ENCODE measurements at places on chromosomes 13 and 19. TPM values are rescaled to one million over a fixed set of nuclear protein-coding genes. Genes with fewer than 3 reads are reported as not detected.

- no peak overlapping the region for H3K4me3 ChIP-seq
- peaks cover 4% of the 10 kb centered on the region for H3K27me3 ChIP-seq
- H3K4me1 ChIP-seq, result peaks cover 48% of the 10 kb centered on the region
- no peak for DNase-seq
- no peaks in the 10 kb centered on the region for H3K36me3 ChIP-seq
These were observed 1.1 kb upstream of the LTBP4 start for GRCh38 chr19:40599902-40600569.

DNA sequence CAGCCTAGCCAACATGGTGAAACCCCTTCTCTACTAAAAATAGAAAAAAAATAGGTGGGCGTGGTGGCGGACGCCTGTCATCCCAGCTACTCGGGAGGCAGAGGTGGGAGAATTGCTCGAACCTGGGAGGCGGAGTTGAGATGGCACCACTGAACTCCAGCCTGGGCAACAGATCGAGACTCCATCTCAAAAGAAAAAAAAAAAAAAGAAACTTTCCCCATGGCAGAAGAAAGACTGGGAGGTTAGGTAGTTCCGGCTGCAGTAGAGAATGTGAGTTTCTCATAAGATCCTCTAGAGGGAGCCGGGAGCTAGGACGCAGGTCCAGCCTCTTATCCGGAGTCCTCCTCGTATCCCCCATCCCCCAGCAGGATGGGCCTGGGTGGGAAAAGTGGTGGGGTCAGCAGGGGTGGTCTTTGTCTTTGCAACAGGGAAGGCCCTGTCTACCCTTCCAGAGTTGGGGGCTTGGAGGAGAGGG lies 13.2 kb upstream of the CREB3L3 start:
- H3K4me1 ChIP-seq, result no peaks in the 10 kb centered on the region
- H3K27me3 ChIP-seq, result no peaks in the 10 kb centered on the region
- DNase-seq, result peak; percentile 51
- no peak overlapping the region for H3K4me3 ChIP-seq

GRCh38 chr13:73945871-73946270 lies 188.3 kb downstream of the KLF12 start:
- no peaks in the 10 kb centered on the region for H3K27me3 ChIP-seq
- peak; percentile 37 for DNase-seq
- H3K36me3 ChIP-seq, result no peaks in the 10 kb centered on the region
- H3K4me3 ChIP-seq, result no peak overlapping the region
- no peaks in the 10 kb centered on the region for H3K4me1 ChIP-seq

DNA sequence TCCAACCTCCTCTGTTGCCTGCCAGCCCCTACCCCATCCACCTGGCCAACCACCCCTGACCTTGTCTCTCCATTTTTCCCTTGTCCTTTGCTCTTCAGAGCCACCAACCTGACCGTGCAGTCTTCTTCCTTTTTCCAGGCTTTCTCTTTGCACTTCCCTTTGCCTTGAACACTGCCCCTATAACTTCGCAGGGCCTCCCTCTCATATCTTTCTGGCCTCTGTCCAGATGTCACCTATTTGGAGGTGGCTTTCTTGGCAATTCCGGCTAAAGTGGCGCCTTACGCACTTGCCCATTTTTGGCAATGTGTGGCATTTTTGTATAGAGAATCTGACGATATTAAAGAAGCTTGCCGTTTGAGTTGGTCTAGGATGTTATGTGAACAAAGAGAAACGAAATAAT lies 844 bp downstream of the ZNF543 start:
- peaks cover 6% of the 10 kb centered on the region for H3K4me1 ChIP-seq
- peaks cover 15% of the 10 kb centered on the region for H3K36me3 ChIP-seq
- no peak overlapping the region for H3K27ac ChIP-seq
- H3K4me3 ChIP-seq, result peak overlapping the region; percentile 52

DNA sequence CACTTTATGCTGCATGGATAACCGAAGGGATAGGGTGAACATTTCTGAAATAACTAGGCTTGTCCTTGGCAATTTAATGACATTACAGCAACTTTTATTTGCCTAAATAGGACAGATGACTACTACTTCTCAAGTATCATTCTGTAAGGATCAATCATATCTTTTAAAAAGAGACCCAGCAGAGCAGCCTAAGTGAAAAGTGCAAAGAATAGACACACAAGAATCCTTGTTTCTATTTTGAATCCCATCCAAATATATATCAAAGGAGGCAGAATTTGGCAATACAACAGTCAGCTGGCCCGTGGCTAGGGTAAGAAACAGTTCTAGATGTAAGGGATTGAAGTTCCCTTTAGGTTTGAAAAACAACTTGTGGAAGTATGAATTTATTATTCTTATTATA lies 6.9 kb downstream of the THSD1 start:
- H3K27ac ChIP-seq, result no peak overlapping the region
- H3K27me3 ChIP-seq, result no peaks in the 10 kb centered on the region
- peaks cover 8% of the 10 kb centered on the region for H3K36me3 ChIP-seq
- H3K4me1 ChIP-seq, result peaks cover 7% of the 10 kb centered on the region
- no peak for DNase-seq
- no peak overlapping the region for H3K4me3 ChIP-seq

DNA sequence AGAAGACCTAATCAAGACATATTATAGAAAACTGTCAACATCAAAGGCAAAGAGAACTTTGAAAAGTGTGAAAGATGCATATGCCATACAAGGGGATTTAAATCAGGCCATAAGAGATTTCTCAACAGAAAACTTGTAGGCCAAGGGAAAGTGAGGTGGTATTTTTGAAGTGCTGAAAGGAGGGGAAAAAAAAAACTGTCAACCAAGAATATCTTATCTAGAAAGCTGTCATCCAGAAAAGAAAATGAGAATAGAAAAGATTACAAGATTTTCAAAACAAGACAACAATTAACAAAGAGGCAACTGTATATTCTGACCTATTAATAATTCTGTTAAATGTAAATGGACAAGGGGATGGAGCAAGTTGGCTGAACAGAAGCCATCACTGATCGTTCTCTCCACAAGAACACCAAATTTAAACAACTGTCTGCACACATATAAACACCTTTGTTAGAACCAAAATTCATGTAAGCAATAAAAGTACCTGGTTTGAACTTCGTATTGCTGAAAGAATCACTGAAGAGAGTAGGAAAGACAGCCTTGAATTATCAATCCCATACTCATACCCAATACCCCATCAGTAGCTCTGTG lies 880.1 kb upstream of the PCDH9 start:
- no peak for DNase-seq
- no peaks in the 10 kb centered on the region for H3K36me3 ChIP-seq
- H3K27me3 ChIP-seq, result no peaks in the 10 kb centered on the region
- no peak overlapping the region for H3K4me3 ChIP-seq
- H3K4me1 ChIP-seq, result no peaks in the 10 kb centered on the region
- H3K27ac ChIP-seq, result no peak overlapping the region

- no peaks in the 10 kb centered on the region for H3K4me1 ChIP-seq
- no peaks in the 10 kb centered on the region for H3K27me3 ChIP-seq
- H3K27ac ChIP-seq, result no peak overlapping the region
- no peak for DNase-seq
- no peaks in the 10 kb centered on the region for H3K36me3 ChIP-seq
- no peak overlapping the region for H3K4me3 ChIP-seq
These were observed 159.9 kb upstream of the STARD13 start for GRCh38 chr13:33445476-33445875.

DNA sequence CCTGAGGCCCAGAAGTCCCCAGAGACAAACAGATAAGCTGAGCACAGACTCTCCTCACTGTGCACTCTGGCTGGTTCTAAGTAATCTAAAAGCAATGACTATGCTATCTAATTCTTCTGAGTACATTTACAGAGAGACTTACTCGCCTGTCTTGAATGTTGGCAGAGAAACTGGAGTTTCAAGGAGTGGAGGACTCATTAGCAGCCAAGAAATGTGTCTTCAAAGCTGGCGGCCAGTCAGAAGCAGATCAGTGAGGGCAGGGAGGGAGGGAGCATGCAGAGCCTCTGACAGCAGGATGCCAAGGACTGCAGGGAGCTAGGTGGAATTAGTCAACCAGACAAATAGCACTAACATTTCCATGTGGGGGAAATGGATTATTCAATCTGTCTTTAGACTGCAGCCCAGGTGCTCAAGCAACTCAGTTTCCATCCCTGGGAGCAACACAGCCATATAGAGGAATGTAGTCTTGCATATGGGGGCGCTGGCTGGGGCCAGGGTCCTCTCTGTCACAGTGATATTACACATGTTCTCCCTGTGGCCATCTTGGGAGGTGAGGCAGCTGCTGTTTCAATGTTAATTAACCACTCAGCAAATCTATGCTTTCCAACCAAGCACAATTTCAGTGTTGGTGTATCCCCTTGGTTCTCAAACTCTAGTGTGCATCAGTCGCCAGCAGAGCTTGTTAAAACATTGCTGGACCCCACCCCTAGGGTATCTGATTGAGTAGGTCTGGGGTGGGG lies 97.9 kb downstream of the CCNA1 start:
- H3K27ac ChIP-seq, result no peak overlapping the region
- no peaks in the 10 kb centered on the region for H3K27me3 ChIP-seq
- H3K4me1 ChIP-seq, result peaks cover 47% of the 10 kb centered on the region
- peak; percentile 20 for DNase-seq
- H3K36me3 ChIP-seq, result no peaks in the 10 kb centered on the region
- no peak overlapping the region for H3K4me3 ChIP-seq

DNA sequence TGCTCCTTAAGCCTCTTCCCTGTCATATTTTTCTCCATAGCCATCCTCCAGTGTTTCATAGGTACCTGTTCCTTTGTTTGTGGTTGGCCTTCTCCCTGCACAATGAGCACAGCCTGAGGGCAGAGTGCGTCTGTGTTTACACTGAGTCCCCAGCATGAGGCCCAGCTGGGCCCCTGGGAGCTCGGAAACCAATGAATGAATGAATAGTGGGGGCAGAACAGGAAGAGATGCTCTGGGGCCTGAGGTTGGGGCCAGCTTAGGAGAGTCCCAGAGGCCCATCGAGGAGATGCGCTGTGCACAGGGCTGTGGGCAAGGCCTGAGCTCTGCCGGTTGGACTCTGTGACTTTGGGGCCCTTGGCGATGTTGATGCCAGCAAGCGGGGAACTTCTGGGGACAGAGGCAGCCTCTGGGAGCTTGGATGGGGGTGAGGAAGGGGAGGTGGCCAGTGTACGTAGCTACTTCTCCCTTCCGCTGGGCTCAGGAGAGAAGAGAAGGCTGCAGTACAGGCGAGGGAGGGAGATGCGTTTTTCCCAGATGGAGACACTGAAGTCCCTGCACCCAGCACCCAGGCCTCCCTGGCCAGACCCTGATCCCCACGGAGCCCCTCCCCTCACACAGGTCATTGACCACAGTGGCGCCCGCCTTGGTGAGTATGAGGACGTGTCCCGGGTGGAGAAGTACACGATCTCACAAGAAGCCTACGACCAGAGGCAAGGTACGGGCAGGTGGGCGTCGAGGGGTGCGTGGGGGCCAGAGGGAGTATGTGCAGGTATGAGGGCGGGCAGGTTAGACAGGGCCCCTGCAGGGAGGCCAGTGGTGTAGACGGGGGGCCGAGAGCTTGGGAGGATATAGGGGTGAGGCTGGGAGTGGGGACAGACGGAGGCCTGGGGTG lies 5.1 kb downstream of the TBCB start:
- H3K4me3 ChIP-seq, result no peak overlapping the region
- H3K27ac ChIP-seq, result no peak overlapping the region
- peaks cover 5% of the 10 kb centered on the region for H3K4me1 ChIP-seq
- H3K27me3 ChIP-seq, result no peaks in the 10 kb centered on the region
- H3K36me3 ChIP-seq, result peaks cover 5% of the 10 kb centered on the region

GRCh38 chr13:36778083-36778671 lies 40.8 kb upstream of the RFXAP start:
- no peak for DNase-seq
- H3K4me1 ChIP-seq, result no peaks in the 10 kb centered on the region
- H3K27ac ChIP-seq, result no peak overlapping the region
- peaks cover 13% of the 10 kb centered on the region for H3K27me3 ChIP-seq
- no peaks in the 10 kb centered on the region for H3K36me3 ChIP-seq
- no peak overlapping the region for H3K4me3 ChIP-seq

DNA sequence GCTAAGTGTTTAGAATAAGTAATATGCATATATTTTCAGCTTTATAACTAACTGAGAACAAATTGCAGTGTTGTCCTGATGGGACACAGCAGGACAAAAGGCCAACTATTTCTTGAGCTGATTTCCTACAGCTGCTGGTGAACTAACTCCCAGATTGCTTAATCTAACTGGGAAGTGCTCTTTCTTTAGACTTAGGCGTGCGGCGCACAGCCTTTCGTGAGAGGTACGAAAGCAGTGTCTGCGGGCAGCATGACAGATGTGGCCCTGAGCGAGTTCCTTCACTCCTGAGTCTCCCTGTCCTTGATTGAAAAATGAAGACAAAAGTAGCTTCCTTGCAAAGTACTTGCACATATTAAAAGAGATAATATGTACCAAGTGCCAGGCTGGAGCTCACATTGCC lies 47.3 kb upstream of the NPAS1 start:
- H3K36me3 ChIP-seq, result no peaks in the 10 kb centered on the region
- H3K27me3 ChIP-seq, result no peaks in the 10 kb centered on the region
- no peak overlapping the region for H3K27ac ChIP-seq
- DNase-seq, result no peak
- no peak overlapping the region for H3K4me3 ChIP-seq

DNA sequence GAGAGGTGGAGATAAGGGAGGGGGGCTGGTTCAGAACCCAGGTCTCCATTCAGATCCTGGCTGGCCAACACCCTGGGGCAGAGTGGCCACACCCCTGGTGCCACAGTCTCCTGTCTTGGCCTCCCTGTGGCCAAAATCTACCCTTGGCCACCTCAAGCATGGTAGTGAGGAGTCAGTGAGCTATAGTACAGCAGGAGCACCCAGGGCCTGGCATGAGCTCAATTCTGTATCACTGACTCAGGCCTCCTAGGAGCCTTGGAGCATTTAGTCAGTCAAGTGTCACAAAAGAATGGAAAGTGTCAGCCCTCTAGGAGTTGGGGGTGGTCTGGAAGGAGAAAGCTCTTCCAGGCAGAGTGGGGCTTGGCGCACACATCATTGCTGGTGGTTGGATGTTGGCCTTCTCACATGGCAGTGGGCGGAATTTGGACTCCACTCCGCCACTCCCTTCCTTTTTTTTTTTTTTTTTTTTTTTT lies 6.6 kb upstream of the CD79A start:
- H3K4me3 ChIP-seq, result no peak overlapping the region
- no peak overlapping the region for H3K27ac ChIP-seq
- DNase-seq, result no peak

DNA sequence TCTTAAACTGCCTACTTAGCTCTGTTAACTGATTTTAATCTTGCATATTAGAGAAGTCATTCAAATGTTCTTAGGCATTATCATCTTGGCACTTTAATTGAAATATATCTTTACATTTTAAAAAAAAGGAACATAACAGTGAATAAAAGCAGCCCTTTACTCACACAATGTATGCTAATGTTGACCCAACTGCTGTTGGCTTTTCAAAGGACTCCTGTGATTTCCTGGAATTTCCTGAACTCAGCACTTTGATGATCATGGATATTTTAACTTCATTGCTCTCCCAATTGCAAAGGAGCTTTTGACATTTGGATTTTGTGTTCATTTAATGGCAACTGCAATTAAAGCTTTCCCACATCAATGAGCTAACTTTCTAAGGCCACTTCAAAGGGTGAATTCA lies 1230.3 kb downstream of the DIAPH3 start:
- H3K27me3 ChIP-seq, result no peaks in the 10 kb centered on the region
- H3K36me3 ChIP-seq, result no peaks in the 10 kb centered on the region
- no peak for DNase-seq
- H3K27ac ChIP-seq, result no peak overlapping the region

GRCh38 chr19:5253406-5254110 lies 87.1 kb downstream of the PTPRS start:
- no peak overlapping the region for H3K4me3 ChIP-seq
- H3K27me3 ChIP-seq, result no peaks in the 10 kb centered on the region
- DNase-seq, result no peak
- no peaks in the 10 kb centered on the region for H3K4me1 ChIP-seq
- H3K36me3 ChIP-seq, result no peaks in the 10 kb centered on the region

- H3K4me1 ChIP-seq, result peaks cover 4% of the 10 kb centered on the region
- H3K27me3 ChIP-seq, result no peaks in the 10 kb centered on the region
- peak overlapping the region; percentile 88 for H3K4me3 ChIP-seq
- no peak for DNase-seq
- peaks cover 17% of the 10 kb centered on the region for H3K36me3 ChIP-seq
These were observed 1.4 kb upstream of the USF2 start for GRCh38 chr19:35267353-35267817.

The HIF3A gene
- polyA plus RNA-seq, result 8.5 TPM

The PRRG2 gene
- 2.9 TPM for polyA plus RNA-seq

The ZNF586 gene
- 6.0 TPM for polyA plus RNA-seq
